ENCODE measurements at places on chromosomes 11 and 22. TPM values are rescaled to one million over a fixed set of nuclear protein-coding genes. Genes with fewer than 3 reads are reported as not detected.

GRCh38 chr11:30705913-30706675 is 119.9 kb upstream of the MPPED2 start:
- no peak for DNase-seq

- DNase-seq: no peak
Observed at GRCh38 chr11:133052537-133052936, 479.8 kb downstream of the OPCML start.

The LINC01488 gene
- not detected for total RNA-seq

GRCh38 chr22:30763815-30764673 is 69.4 kb downstream of the OSBP2 start:
- DNase-seq: no peak

GRCh38 chr11:25910086-25910485 is 421.8 kb upstream of the ANO3 start:
- no peak for DNase-seq

The PLAAT5 gene
- total RNA-seq: not detected

DNA sequence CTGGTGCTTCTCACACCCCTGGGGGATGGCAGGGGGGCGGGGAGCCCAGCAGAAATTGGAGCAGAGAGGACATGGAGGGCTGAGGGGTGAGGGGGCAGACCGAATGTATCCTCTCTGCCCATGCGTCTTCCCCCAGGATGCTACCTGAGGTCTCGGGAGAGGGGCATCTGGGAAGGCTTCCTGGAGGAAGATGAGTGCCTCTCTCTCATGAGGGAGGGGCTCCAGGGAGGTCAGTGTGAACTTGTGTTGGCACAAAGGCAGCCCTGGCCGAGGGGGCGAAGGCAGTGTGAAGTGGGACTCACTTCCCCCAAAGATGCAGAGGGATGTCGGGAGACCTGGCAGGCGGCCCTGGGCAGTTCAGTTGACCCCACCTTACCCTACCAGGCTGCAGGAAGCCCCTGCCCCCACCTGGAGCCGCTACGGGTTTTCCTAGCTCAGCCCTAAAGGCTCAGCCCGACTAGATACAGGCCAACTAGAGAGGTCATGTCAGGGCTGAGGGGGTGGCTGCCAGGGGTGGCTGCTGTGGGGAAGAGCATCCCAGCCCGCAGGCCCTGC is 10.4 kb downstream of the ASCL2 start:
- no peak for DNase-seq

DNA sequence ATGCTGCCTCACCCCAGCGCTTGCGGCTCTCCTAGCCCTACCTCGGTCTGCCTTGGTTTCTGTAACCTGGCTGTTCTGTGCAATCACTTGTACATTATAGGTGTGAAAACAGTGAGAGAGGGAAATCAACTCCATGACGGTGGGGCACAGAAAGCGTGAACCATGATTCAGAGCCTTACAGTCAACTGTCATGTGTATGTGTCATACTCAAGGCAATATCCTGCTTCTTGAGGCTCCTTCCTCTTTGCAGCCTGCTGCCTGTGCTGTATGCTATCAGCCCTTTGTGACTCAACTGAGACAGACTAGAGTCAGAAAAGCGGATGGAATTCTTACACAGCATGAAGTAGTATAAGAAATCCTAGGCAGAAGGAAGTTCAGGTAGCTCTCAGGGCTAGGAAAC is 2.1 kb downstream of the NRIP3 start:
- DNase-seq: no peak

- no peak for DNase-seq
Observed at GRCh38 chr11:31487848-31488247, 21.6 kb downstream of the IMMP1L start.

DNA sequence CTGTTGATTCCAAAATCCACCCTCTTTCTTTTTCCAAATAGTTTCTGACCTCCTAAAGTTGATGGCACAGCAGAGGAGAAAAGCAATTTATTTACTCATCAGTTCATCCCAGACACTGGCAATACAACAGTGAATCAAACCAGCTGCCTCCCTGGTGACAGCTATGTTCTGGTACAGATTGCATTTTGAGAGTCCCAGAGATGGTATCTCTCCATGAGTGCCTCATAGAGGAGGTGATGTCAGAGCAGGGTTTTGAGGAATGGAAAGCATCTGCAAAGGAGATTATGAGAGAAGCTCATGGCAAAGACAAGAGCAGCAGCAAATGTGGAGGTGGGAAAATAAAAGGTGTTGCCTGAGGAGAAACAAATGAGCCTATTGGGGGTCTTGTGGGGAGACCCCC is 377.2 kb downstream of the MN1 start:
- no peak for DNase-seq

The SCGB1D2 gene
- total RNA-seq: not detected

GRCh38 chr11:47125083-47125482 is 51.6 kb downstream of the ARFGAP2 start:
- DNase-seq: no peak

DNA sequence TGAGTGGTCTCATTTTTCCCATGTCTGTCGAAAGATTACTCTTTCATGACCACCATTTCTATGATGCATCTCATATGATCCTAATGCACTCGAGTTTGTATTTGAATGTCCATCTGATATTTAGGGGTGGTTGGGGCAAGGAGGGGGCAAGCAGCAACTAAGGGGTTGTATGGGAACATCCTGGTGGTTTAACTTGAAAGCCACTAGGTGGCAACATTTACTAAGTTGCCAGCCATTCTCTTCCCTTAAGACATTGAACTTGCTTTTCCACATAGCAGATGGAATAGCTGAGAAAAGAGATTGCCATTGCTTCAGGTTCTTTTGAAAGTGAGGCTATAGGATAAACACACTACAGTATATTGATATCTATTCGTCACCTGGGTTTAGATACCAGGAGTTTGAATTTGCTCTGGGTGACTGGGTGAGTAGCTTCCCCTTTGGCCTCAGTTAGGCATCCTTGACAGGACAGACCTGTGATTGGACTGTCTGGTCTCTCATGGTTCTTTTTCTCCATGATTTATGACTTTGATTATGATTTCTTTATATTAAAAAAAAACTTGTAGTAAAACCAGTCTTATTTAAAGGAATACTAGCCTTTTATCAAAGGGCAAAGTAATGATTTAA is 32.4 kb downstream of the NF2 start:
- DNase-seq: no peak

DNA sequence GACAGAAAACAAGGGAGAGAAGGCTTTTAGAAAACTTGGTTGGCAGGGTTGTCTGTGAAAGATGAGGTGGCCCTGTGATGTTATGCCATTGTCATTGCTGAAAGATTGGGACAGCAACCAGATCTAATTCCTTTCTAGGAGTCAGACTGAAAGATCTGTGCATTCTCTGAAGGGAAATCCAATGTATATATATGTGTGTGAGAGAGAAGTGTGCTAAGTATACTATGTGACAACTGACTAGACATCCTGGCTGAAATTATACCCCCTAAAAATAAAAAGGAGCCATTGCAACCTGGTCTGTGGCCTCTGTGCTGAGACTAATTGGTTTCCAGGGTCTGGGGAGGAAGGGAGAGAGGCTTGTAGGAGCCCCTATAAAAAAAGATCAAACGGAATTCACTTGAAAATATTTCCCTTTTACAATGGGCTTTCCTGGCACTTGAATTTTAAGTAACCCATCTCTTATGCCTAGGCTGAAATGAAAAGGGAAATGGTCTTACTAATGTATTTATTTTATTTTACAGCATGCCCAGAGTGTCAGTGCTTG is 1.2 kb upstream of the MPPED2 start:
- no peak for DNase-seq

DNA sequence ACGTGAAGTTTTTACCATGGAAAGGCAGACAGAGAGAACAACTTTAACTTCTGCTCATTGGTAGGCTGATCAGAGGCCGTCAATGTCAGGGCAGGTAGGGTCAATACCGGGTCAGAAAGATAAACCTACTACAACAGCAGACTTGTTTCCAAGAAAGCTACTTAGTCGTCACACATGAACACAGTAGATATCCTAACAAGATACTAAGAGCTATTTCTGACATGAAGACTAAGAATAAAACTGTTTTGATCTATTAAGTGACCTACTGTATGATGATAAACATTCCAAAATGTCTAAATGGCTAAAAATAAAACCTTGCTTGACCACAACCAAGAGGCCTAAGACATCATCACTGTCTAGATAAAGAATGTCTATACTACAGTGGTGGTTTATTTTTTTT is 231.3 kb downstream of the CADM1 start:
- no peak for DNase-seq

The MMP27 gene
- total RNA-seq: not detected

DNA sequence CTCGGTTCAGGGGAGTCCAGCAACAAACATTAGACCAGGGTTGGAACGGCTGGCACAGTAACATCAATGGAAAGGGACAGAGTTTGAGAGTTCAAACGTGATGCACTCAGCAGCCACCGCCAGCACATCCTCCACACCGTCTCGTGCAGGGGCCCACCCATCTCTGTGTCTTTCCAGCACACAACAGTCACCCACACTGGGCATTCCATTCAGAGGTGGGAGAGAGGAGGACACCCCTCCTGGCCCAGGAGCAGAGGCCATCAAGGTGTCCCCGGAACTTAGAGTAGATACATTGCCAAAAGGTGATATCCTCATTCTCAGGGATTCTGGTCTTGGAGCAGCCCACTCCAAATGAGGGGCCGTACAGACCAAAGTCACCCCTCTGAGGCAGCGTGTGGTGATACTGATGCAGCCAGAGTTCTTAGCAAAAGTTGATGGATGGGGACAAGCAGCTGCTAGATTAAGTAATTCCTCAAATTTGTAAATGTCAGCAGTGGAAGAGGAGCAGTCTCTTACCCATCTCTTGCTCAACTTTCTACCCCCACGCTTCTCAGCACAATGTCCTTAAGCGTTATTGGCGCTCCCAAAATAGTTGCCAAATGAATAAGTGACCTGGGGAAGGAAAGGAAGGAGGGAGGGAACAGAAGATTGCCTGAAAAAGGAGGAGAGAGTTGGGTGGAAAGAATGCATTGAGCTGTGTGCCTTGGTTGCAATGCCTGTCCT is 5.5 kb downstream of the SNAP29 start:
- no peak for DNase-seq

- no peak for DNase-seq
Observed at GRCh38 chr11:78363024-78363619, 54.5 kb downstream of the GAB2 start.

GRCh38 chr11:33262011-33262645 is 4.9 kb downstream of the HIPK3 start:
- no peak for DNase-seq

DNA sequence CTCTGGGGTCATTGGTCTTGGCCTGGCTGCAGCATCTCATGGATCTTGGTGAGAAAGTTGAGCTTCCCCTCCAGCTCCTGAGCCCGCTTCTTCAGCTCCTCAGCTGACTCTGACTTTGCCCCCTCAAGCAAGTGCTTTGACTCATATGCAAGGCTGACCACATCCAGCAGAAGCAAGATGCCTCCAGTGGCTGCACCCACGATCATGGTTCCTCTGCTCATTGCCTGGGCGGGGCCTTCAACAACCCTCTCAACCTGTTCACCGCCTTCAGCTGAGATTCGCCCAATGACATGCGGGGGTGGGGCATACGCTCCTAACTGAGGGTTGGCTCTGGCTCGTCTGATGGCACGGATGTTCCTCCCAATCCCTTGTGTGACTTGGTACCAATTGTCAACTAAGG is 11.9 kb downstream of the APOL2 start:
- DNase-seq: no peak

Measured in spleen (tissue), 13 donors.